Activated T-helper 1 cell treated with anti-CD3 and anti-CD28 coated beads, Interleukin-2, amount 50 U/mL, for 16 hours (primary cell): ENCODE measurements at places on chromosomes 7 and 10.

- no peak for DNase-seq
These were observed 9.9 kb downstream of the CCNY start for GRCh38 chr10:35346248-35346647.

DNA sequence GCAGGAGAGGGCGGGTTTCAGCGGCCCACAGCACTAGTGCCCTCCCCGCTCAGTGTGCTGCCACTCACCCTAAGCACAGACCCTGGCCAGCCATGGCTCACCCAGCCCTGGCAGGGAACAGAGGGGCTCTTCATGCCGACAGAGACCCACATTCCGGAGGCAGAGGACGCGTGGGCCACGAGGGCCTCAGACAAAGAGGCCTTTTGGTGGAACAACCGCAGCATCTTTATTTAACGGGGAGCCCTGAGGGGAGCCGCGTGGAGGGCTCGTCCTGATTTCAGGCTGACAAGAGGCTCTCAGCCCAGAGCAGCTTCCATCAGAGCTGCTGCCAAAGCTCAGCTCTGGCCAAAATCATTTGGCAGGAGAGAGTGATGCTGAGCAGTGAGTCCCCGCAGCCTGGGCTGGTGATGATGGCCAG is 127.8 kb downstream of the SH3PXD2A start:
- DNase-seq, result no peak

DNA sequence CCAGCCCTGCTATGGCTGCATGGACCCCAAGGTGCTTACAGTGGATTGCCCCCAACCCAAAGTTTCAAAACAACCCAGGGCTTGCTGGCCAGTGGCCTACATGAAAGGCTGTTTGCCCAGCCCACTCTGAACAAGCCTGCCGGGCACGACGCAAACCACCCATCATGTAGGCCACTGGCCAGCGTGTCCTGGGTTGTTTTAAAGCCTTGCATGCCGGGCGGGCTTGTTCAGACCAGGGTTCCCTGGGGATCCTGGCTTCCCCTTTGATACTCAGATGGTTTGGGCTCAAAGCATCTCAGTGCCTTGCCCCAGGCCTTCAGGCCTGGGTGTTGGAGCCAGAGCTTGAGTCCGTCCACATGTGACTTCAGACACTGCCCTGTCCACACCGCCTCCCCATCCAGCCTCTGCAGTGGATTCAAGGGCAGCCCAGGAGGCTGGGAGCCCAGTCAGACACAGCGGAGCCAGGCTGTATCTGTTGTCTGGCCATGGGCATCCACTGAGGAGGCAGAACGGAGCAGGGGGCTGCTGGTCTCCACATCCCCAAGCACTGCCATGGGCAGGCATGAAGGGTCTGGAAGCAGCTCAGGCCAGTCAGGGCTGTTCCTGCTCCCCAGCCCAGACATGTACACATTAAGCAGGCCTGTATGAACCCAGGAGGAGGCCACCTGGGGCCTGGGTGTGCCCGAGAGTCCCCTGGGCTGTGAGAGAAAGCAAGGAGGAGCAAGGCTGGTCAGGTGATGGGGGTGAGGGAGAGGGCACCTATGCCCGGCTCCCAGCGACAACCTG is 4.0 kb upstream of the ADIRF start:
- no peak for DNase-seq

- DNase-seq, result no peak
These were observed 176.9 kb downstream of the DNAJB6 start for GRCh38 chr7:157513682-157514081.

- DNase-seq, result no peak
These were observed 221.4 kb downstream of the BICC1 start for GRCh38 chr10:58734116-58734515.

- no peak for DNase-seq
These were observed 2.7 kb upstream of the FEZF1 start for GRCh38 chr7:122307228-122307621.

GRCh38 chr7:12862146-12862545 is 174.7 kb downstream of the ARL4A start:
- DNase-seq, result no peak
